ENCODE measurements at places on chromosomes 1 and 21.

GRCh38 chr1:212484701-212485570 lies 52.2 kb downstream of the NENF start:
- DNase-seq = peak; percentile 11

GRCh38 chr21:31398574-31398973 lies 54.5 kb upstream of the TIAM1 start:
- no peak for DNase-seq

GRCh38 chr1:228216371-228217320 lies 8.8 kb downstream of the OBSCN start:
- DNase-seq = no peak

DNA sequence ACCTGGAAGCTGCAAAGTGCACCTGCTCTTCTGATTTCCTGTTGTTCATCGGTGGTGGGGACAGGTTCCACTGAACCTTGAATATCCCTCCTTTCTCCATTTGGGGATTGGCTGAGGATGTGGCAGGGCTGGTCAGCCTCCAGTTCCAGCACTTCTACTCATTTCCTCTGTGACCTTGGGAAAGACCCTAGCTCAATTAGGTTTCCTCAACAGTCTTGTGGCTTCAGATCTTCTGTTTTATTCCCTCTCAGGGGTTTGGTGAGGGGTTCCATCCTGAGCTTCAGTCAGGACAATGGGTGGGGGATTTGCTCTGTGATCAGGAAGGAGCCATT lies 317.1 kb upstream of the PROX1 start:
- no peak for DNase-seq
